Stimulated activated CD8-positive, alpha-beta memory T cell treated with anti-CD3 and anti-CD28 coated beads, Interleukin-7, amount 100 ng/mL, for 1 hour (primary cell): ENCODE measurements at places on chromosomes 1 and 21.

GRCh38 chr1:78043436-78043835 is 2.3 kb upstream of the GIPC2 start:
- no peak for DNase-seq

DNA sequence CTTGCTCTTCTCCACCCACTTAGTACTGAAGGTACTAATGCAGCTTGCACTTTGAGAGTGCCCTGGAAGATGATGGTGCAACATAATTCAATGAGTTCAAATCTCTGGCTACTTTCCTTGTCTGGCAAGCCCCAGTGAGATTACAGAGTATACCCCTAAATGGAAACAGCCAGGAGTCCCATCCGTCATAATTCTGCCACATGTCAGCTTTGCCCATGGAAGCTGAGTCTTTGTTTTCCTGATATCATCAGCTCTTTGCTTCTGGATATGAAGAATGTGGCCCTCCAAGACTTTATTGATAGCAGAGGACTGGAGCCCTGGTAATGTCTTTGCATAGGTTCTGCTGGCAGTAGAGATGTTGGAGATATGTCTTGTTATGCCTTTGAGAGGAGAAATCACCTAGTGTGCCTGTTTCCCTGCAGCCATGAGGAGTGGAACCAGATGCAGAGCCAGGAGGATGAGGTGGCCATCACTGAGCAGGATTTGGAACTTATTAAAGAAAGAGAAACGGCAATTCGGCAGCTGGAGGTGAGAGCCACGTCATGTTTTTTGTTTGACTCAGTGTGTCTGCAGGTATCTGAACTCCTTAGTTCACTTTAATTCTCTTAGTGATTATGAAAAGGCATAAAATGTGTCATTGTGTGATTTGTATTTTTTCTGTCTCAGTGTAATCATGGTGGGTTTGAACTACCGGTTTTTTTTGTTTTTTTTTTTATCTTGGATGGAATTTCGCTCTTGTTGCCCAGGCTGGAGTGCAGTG is 18.7 kb upstream of the PPP1R8 start:
- DNase-seq = no peak

DNA sequence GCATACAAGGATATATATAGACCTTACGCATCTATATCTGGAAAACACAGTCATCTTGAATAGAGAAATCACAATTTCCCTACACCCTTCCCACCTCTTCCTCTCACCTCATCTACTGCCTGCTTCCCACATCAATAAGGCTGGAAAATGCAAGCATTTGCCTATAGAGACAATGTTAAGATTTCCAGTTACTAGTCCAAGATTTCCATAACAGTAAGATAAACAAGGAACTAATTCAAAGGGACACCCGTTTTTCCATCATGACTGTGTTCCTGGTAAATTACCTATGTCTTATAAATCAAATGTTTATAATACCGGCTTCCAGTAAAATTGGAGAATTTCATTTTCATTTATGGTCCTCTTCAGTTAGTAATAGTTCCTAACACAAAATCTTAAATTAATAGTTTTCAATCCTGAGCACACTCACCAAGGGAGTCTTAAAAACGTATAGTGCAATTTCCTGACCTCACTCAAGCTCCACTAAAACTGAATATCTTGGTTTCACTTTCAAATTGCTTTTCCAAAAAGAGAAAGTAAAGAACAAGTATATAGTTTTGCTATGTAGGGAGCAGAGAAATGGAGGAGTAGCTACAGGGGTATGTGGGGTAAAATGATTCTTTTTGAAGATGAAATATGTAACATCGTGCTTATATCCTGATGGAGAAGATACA is 398.7 kb downstream of the PLPP3 start:
- DNase-seq = no peak

DNA sequence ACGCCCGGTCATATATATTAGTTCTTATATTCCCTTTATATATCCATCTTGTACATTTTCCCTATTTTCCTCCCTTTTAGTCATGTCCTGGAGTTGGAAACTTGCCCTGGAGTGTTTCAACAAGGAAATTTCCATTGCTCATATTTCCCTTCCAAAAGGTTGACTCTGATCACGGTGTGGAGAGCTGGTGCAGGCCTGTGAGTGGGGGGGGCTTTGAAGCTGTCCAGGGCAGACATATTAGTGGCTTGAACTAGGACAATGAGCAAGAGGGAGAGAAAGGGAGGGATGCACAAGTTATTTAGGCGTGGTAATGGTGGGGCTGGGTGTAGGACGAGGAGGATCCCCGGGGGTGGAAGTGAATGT is 30.4 kb upstream of the TMEM61 start:
- DNase-seq = no peak

GRCh38 chr1:247335882-247336281 is 4.2 kb upstream of the ZNF496 start:
- no peak for DNase-seq

GRCh38 chr1:107858323-107858722 is 106.7 kb downstream of the VAV3 start:
- no peak for DNase-seq

GRCh38 chr1:58901008-58901407 is 117.2 kb upstream of the JUN start:
- DNase-seq = no peak

- no peak for DNase-seq
Observed at GRCh38 chr1:3026581-3027391, 5.5 kb downstream of the ACTRT2 start.

GRCh38 chr1:47821760-47822159 is 175.4 kb downstream of the TRABD2B start:
- DNase-seq = no peak

GRCh38 chr1:153775458-153776327 is 486 bp downstream of the SLC27A3 start:
- DNase-seq = peak; percentile 42

- DNase-seq = no peak
Observed at GRCh38 chr1:27598295-27598687, 5.7 kb downstream of the AHDC1 start.

DNA sequence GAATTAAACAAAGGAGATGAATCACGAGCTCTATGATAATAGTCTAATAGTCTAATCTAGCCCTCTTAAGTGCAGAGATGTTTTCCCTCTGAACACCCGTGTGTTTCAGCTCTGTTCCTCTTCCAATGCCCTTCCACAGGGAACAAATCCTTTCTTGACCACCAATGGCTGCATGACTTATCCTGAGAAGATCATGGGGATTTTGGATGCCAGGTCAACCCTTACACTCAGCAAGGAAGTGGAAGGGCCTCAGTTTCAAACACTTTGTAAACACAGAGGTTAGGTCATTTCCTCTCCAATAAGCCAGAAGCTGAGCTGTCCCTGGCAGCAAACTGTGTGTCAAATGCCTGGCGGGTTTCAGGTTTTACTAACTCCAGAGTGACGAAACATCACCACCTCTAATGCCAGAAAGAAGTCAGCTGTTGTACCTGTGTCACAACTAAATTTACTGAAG is 200.0 kb downstream of the GABPA start:
- DNase-seq = no peak

GRCh38 chr1:167453123-167453522 is 65.2 kb downstream of the CD247 start:
- DNase-seq = no peak

GRCh38 chr1:238488401-238488800 is 597.7 kb upstream of the ZP4 start:
- DNase-seq = no peak

GRCh38 chr1:109611308-109611990 is 8.0 kb downstream of the GNAT2 start:
- no peak for DNase-seq

- DNase-seq = no peak
Observed at GRCh38 chr1:34125721-34126380, 39.2 kb downstream of the CSMD2 start.

DNA sequence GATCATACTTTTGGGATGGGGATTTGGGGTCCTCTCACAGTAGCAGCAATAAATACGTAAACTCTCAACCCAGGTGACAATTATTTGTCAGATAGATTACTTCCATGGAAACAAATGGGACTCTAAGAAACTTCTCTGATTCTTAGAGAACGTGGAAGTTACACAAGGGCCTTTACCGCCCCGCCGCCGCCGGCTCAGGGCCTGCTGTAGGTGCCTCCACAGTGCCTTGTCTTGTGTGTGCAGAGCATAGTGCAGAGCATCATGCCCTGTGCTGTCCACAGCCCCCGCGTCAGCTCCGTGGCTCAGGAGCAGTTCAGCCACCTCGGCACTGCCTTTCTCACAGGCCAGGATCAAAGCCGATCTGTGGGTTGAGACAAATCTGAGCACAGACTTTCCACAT is 11.0 kb downstream of the ANKRD35 start:
- no peak for DNase-seq

GRCh38 chr1:214523124-214523824 is 28.1 kb downstream of the PTPN14 start:
- no peak for DNase-seq

GRCh38 chr1:8004803-8005573 is 21.1 kb downstream of the ERRFI1 start:
- no peak for DNase-seq

DNA sequence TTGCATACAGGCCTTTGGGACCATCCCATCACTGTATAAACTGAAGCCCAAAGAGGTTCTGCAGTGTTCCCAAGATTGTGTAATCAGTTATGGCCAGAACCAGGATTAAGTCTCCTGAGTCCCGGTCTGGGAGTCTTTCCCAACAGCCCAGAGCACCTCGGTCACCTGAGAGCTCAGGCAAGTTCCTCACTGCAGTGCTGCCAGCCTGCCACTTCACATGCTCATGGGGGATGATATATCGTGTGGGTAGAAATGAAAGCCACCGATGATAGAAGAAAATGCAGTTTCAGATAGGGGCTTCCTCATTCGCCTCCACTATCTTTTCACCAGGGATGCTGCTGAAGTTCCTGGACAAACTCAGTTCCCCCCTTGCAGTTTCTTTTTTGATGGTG is 30.4 kb downstream of the FHAD1 start:
- no peak for DNase-seq

GRCh38 chr1:63557365-63557987 is 34.2 kb downstream of the EFCAB7 start:
- no peak for DNase-seq

DNA sequence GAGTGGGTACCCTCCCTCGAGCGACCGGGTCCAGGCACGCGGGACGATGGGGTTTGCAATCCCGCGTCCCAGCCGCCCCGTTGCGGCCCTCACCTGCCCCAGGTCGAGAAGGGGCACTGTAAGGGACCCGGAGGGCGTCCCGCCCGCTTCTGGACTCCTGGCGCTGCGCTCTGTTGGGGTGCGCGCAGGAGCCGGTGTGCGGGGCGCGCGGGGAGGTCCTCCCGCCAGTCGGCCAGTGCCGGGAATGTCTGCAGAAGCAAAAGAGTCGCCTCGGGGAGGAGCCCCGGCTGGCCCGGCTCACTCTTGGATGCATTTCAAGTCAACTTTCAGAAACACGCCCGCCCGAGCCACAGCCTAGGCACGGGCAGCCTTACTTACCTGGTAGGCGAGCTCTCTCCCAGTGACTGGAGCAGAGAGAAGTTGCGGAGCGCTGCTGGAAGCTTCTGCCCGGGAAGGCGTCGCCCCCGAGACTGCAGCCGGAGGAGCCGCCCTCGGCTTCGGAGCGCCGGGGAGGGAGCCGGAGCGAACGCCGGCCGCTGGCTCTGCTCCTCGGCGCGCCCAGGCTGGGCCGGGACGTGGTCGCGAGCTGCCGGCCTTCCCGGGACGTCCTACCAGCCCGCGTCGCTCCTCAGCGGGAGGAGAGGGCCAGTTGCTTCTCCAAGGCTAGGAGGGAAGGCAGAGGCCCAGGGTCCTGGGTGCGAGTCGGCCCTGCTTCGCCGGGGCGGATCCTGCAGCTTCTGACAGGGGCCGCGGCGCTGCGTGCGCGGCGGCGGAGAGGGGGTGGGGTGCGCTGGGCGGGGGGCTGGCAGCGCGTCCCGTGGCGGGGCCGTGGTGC is at the start of gene LMX1A:
LMX1A (minus strand) TSS at position 739 of the 835 bp plus-strand sequence. CDS start 1,156 bp downstream, outside the sequence.
- no peak for DNase-seq

- DNase-seq = no peak
Observed at GRCh38 chr1:58789322-58789856, 5.5 kb upstream of the JUN start.

GRCh38 chr1:7356079-7356478 is 415.0 kb upstream of the VAMP3 start:
- DNase-seq = no peak
